ENCODE measurements at places on chromosomes 6 and 20.

DNA sequence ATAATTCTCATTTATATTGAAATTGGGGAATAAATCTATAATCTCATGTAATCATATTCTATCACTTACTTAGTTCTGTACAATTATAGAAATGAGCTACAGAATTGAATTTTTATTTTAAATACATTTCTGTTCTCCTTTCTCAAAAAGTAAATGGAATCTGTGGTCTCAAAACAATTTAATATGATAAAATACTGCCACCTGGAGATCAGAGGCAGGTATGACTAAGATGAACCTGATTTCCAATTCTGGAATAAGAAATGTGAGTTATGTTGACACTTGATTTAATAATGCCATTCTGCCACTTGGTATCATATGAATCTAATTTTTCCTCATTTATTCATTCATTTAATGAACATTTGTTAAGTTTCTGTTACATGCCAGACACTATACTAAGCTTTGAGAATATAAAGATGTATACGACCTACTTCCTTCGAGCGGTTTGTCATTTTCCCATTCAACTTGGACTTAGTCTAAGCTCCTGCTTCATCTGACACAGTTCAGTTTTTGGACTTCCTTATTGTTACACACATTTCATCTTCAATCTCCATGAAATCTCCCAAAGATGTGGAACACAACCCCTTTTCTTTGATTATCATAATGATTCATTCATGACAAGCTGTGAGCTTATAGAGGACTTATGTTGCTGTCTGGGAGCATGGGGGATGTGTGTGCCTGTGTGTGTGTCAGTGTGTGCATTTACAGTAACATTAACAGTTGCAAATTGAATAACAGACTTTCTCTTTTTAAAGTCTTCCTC is 7.5 kb upstream of the CCDC28A start:
- DNase-seq, result no peak

GRCh38 chr6:151388997-151389617 is 2.3 kb downstream of the ZBTB2 start:
- DNase-seq, result peak; percentile 10

GRCh38 chr6:83155794-83156193 is 37.3 kb downstream of the PGM3 start:
- DNase-seq, result no peak

GRCh38 chr6:116492331-116493067 is 18.9 kb upstream of the CALHM5 start:
- DNase-seq, result no peak

GRCh38 chr6:14270925-14271788 is 153.6 kb downstream of the CD83 start:
- DNase-seq, result peak; percentile 20

- DNase-seq, result no peak
Observed at GRCh38 chr6:124073021-124073420, 269.4 kb downstream of the NKAIN2 start.
